Left lung (tissue), 14 donors: ENCODE measurements at places on chromosomes 3 and 15. TPM values are rescaled to one million over a fixed set of nuclear protein-coding genes. Genes with fewer than 3 reads are reported as not detected.

Gene CACNA2D3
- total RNA-seq = 2.7 TPM

Gene EIF4E3
- total RNA-seq = 34.8 TPM

Gene KIF7
- 4.6 TPM for total RNA-seq

Gene GATM
- 5.4 TPM for total RNA-seq

Gene NR2C2
- 41.9 TPM for total RNA-seq

Gene LRRC49
- 4.2 TPM for total RNA-seq

Gene ADAMTSL3
- 11.7 TPM for total RNA-seq

Gene ARRDC4
- total RNA-seq = 29.5 TPM

Gene COL6A6
- 7.7 TPM for total RNA-seq

Gene PSMD2
- total RNA-seq = 263 TPM

Gene EID1
- total RNA-seq = 91.5 TPM

Gene MASP1
- total RNA-seq = 0.42 TPM

Gene TMEM108
- total RNA-seq = 19.3 TPM

Gene NKTR
- total RNA-seq = 53.7 TPM

Gene HES1
- total RNA-seq = 21.8 TPM

Gene ISLR
- total RNA-seq = 10.4 TPM

Gene NRROS
- total RNA-seq = 21.8 TPM

Gene CKMT1B
- total RNA-seq = 3.7 TPM

Gene SLC22A13
- 0.68 TPM for total RNA-seq

Gene GOLGA8G
- not detected for total RNA-seq

Gene TMEM212
- 2.3 TPM for total RNA-seq

Gene AADACL2
- total RNA-seq = not detected

Gene C2CD4B
- total RNA-seq = 4.2 TPM

Gene KCNAB1
- 0.58 TPM for total RNA-seq

Gene SYNPR
- not detected for total RNA-seq

Gene TUSC7
- not detected for total RNA-seq

Gene MYZAP
- 17.1 TPM for total RNA-seq

Gene GOLGA6D
- not detected for total RNA-seq

Gene IL12A
- 0.81 TPM for total RNA-seq

Gene RABL3
- 20.0 TPM for total RNA-seq

Gene CEMIP
- total RNA-seq = 31.8 TPM

Gene TEX55
- not detected for total RNA-seq

Gene OR5H6
- not detected for total RNA-seq

Gene DNAJA4
- total RNA-seq = 17.2 TPM

Gene SPATA12
- total RNA-seq = 0.21 TPM

Gene CLDN1
- total RNA-seq = 78.8 TPM

Gene SI
- total RNA-seq = not detected

Gene TTLL13
- total RNA-seq = not detected

Gene ZNF385D
- 3.0 TPM for total RNA-seq

Gene NANOGP8
- not detected for total RNA-seq

Gene DPPA2
- not detected for total RNA-seq

Gene GPR176
- total RNA-seq = 6.6 TPM

Gene TPRA1
- total RNA-seq = 40.3 TPM

Gene PLA2G4E
- 1.2 TPM for total RNA-seq

Gene GABRG3
- total RNA-seq = not detected
